SK-MEL-5 (cell line): ENCODE measurements at places on chromosomes 13 and 19. TPM values are rescaled to one million over a fixed set of nuclear protein-coding genes. Genes with fewer than 3 reads are reported as not detected.
A peak's percentile ranks its signal among the peaks of the same experiment; 100 is the strongest.

The ZNF575 gene
- not detected in 2 replicates for total RNA-seq

The DCLK1 gene
- total RNA-seq: 35.6 and 39.5 TPM in 2 replicates

- no peak for DNase-seq
Observed at GRCh38 chr13:40158218-40158617, 502.8 kb downstream of the COG6 start.

- DNase-seq: peak; percentile 94
Observed at GRCh38 chr19:10478903-10479384, 24.2 kb downstream of the KEAP1 start.

GRCh38 chr13:98888222-98888889 lies 89.5 kb downstream of the DOCK9 start:
- no peak for DNase-seq

GRCh38 chr13:60028021-60028420 lies 135.7 kb downstream of the DIAPH3 start:
- DNase-seq: peak; percentile 20

DNA sequence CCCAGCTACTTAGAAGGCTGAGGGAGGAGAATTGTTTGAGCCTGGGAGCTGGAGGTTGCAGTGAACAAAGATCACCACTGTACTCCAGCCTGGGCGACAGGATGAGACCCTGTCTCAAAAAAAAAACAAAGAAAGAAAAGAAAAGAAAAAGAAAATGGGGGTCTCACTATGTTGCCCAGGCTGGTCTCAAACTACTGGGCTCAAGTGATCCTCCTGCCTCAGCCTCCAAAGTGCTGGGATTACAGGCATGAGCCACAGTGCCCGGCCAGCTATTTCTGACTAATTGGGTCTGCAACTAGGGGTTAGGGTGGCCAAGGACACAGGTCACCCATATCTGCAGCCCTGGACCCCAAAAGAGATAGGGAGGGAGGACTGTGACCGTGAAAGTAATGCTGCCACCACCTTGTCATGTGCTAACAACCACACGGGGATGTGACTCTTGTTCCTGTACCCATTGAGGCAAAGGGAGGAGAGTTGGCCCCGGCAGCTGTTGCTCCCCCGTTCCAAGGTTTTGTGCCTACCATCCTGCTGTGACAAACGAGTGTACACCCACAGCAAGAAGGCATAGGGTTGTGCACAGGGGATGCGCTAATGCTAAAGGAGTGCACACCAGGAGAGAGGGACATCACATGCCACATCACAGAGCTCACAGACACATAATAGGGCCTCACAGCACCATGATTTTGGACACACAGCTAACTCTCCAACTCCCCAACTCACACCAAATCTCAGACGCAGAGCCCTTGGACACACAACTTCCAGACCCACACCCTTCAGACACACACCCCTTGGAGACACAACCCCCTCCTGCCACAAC lies 619 bp downstream of the MEF2B start:
- no peak for DNase-seq

DNA sequence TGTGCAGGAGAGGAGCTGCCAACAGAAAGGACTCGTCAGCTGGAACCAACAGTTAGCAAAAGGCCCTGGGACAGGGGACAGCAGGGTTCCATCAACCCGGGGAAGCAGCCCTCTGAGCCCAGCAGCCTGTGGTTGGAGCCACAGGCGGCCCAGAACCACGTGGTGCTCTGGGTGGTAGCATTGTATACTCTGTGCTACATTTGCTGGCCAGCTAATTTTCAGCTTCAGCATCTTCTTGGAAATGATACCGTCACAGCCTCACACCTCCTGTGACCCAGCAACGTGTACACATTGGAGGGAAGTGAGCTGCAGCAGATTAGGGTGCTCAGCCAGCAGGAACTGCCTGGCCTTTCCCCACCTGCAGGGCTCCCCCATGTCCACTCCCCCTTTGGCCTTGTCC lies 13.1 kb upstream of the MTIF3 start:
- DNase-seq: no peak

DNA sequence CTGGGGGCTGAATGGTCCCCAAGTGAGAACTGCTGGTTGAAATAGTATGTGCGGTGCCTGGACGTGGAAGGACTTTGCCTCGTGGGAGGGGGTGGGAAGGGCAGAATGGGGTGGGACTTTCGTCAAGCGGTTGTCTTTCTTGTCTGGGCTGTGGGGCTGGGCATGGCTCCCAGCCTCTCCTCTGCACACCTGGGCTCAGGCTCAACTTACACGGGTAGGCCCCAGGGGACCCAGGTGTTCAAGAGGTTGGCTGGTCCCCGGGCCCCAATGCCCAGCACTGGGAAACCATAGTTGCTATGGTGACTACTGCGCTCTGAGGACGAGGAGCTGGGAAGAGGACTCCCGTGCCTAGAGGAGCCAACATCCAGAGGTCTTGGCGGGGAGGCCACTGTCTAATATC lies 7.3 kb downstream of the NWD1 start:
- DNase-seq: no peak
